IMR-90 (cell line): ENCODE measurements at places on chromosomes 7 and 10. TPM values are rescaled to one million over a fixed set of nuclear protein-coding genes. Genes with fewer than 3 reads are reported as not detected.
A peak's percentile ranks its signal among the peaks of the same experiment; 100 is the strongest.

GRCh38 chr7:73833251-73833919, 2.6 kb downstream of the CLDN4 start:
- DNase-seq, result no peak

GRCh38 chr10:111338035-111338434, 261.2 kb downstream of the ADRA2A start:
- no peak for DNase-seq

- DNase-seq, result peak; percentile 59
Observed at GRCh38 chr10:84329196-84329611, 815 bp downstream of the CCSER2 start.

DNA sequence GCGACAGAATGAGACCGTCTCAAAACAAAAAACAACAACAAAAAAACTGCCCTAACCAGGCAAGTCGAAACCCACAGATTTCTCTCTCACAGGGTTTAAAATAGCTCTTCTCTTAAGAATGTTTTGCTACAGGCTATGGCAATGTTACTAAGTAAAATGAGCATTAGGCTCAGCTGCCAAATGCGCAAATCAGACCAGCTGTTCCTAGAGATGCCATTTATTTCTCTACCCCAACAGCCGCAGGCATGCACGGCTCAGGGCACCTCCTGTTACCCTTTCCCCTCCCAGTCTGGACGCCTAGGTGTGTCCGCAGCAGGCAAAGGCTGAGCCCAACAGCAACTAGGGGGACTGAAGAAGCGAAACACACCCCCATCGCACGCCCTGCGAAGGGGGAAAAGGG, 168.3 kb upstream of the MBL2 start:
- DNase-seq, result no peak

The SPDYE18 gene
- not detected in 2 replicates for polyA plus RNA-seq

GRCh38 chr10:59895629-59896116, 10.7 kb downstream of the CCDC6 start:
- DNase-seq, result peak; percentile 39

The CFAP46 gene
- polyA plus RNA-seq, result 1.6 and 1.8 TPM in 2 replicates

DNA sequence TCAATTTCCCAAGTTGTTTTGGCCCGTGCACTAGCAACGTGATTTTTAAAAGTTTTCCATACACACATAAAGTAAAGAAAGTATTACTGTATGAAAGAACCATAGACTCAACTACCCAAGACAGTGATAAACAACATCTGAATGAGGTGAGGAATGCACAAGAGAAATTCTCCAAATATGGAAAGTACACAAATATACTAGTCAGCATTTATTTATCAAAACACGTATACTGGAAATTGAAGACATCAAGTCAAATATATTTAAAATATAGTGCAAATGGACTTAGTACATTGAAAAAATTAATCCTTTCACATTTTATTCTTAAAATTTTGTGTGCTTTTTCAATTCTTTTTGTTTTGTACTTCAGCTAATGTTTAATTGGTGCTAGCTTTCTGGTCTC, 143.6 kb downstream of the ARL4A start:
- DNase-seq, result no peak

GRCh38 chr7:27165089-27165995, at the start of gene HOXA9:
HOXA9 (minus strand) TSS chr7:27165537; CDS start chr7:27165457, 80 bp downstream.
- DNase-seq, result peak; percentile 61

GRCh38 chr7:139683137-139683921, 94.5 kb downstream of the HIPK2 start:
- DNase-seq, result peak; percentile 61

- peak; percentile 57 for DNase-seq
Observed at GRCh38 chr7:90455163-90456030, 14.0 kb upstream of the PTTG1IP2 start.

- no peak for DNase-seq
Observed at GRCh38 chr7:2624293-2624886, 7.4 kb upstream of the TTYH3 start.

The METTL2B gene
- 14.1 and 18.0 TPM in 2 replicates for polyA plus RNA-seq

The ANKRD30A gene
- polyA plus RNA-seq, result not detected in 2 replicates

The SYT15B gene
- polyA plus RNA-seq, result 0.96 TPM in 2 replicates

DNA sequence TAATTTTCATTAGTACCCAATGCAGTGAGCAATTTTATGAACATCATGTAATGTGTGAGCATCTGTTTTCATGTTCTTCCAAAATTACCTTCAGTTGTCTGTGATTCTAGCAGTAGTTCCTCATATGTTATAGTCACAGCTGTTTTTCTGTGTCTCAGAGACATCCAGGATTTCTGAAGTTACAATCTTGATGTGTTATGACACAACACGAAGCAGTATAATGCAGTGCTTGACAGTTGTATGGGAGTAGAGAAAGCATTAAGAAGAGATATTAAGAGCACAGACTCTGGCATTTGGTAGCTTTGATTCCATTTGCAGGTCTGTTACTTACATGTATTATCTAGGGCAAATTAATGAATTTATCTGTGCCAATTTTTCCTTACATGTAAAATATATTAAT, 414.7 kb upstream of the PCDH15 start:
- no peak for DNase-seq

The CYP2W1 gene
- polyA plus RNA-seq, result not detected in 2 replicates

DNA sequence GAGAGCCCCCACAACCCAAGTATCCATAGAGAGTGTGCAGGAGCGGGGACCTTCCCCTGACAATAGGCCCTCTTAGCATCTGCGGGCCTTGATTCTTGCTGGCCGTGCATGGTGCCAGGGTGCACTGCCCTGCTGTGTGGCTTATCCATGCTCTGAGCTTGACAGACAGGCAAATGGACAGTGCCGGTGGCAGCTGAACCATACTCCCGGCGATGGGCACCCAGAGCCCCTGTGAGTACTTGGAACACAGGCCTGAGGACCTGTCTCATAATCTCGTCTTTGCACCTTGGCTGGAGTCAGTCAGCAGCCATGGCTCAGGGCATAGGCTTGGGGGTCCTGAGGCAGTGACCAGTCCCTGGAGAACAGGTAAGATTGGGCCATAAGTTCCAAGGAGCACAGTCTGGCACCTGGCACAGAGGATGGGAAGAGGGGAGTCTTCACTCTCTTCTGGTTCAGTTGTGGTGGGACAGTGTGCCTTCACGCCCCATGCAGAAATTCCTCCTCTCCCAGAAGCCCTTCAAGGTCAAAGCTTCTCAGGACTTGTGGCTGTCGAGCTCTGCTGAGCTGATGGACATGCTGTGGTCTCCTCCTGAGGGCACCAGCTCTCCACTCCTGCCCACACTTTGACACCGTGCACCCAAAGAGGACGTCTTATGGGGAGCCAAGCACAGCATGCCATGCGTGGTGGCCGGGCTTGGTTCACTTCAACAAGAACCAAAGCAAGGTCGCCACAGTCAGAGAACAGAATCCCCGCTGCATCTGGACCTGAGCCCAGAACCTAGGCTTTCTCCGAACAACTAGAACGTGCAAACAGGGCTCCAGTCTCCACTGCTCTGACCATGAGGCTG, 59.4 kb upstream of the CAMK2B start:
- no peak for DNase-seq

DNA sequence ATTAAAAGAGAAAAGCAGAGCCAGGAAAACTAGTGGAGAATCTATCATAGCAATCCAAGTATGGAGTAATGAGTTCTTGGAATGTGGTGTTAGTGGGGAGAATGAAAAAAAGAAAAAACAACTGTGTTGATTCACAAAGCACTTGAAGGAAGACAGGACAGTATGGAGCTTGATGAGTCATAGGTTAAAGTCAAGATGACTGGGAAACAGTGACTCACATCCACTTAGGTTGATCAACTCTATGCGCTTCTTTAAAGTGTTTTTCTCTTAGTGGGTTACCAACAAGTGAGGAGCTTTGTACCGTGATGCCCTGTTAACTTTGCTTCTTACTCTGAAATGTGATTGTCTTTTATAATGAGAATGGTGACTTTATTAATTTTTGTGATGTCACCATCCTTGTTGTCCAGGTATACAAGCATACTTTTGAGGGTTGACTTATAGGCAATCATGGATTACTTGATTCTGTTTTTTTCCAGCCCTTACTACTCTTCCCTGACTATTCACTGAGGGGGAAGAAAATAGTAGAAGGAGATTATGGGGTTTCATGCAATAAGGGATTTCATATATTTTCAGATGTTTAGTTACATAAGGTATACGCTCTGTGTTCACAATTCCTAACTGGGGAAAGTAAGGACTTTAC, 32.1 kb upstream of the MDFIC start:
- peak; percentile 99 for DNase-seq

- peak; percentile 69 for DNase-seq
Observed at GRCh38 chr7:36526863-36527548, 137.3 kb downstream of the ANLN start.

DNA sequence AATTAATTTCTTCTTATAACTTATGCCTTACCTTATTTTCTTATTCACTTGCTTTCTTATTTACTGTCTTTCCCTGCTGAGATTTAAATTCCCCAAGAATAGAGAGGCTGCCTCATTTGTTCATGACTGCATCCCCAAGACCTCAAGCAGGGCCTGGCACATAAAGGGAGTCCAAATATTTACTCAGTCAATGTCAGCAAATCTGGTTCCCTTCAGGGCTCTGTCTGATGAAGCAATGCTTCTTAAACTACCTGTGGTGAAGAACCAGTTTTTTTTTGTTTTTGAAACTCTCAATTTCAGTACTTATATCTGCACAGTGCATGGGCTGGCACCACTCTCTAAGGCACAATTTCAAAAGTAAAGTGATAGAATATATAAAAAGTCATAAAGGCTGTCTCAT, 4.7 kb downstream of the ZNF239 start:
- no peak for DNase-seq

The EBLN1 gene
- not detected in 2 replicates for polyA plus RNA-seq

DNA sequence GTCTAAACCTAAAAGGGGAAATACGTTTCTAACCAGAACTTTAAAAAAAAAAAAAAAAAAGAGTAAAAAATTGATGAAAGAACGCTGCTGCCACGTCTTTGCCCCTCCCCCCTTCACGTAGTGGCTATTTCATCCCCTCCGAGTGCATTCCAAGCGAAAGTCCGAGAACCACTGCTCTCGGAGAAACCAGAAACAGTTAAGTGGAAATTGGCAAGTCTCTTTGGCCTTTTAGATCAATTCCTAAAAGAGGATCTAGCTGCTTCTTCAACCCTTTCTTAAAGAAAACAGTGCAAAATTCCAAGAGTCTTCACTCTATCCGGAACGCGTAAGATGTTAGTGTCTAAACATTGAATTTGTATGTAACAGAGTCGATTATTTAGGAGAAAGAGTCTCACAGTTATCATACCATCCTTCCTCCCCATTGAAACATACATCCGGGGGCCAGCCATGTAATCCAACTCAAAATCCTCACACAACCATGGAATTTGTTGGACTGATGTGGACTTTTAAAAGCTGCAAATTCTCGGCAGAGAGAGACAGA, 1.1 kb downstream of the P4HA1 start:
- peak; percentile 82 for DNase-seq

The SH2D4B gene
- polyA plus RNA-seq, result not detected in 2 replicates

DNA sequence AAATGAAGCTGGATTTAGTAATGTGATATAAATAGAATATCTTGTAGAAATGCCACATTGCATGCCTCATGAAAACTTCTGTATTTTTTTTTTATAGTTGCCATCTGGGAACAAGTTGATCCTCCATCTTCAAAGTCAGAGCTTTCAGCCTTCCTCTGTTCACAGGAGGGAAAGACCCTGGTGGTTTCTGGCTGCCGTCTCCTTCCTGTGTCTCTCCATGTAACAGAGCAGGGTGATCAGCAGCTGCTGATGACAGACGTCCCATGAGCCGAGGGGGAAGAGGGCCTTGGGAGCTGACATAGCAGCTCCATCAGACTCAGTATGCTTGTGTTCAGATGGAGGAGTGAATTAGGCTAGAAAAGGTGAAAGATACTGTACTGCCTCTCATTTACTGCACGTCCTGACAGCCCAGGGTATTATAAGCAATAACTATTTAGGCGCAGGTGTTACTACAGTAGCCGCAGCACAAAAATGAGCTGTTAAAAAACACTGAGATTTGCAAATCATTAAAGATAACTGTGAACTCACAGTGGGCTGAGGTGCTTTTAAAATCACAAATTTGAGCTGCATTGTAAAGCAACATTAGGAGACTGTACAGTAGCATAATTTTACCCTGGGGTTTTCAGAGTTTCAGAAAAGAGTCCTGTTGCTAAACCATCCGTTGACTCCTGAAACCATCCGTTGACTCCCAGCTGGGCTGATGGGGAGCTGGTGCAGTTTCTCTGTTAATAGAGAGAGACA, 103.3 kb downstream of the CFAP58 start:
- no peak for DNase-seq

DNA sequence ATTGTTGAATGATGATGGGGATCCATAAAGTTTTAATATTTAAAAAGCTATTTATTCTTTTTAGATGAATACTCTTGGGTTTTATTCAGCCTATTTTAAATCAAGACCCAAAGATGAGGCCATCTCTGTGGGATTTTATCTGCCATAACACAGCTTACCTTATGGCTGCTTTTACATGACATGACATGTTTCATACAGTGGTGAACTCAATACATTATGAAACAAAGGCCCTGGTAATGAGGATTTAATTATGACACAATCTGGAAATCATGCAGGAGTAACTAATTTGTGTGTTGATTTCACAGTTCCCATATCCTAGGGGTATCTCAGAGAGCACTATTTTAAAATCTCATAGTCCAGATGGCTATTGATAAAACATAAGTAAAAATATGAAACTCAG, 661.8 kb upstream of the FZD8 start:
- no peak for DNase-seq

- DNase-seq, result no peak
Observed at GRCh38 chr7:41205600-41205999, 497.3 kb downstream of the INHBA start.

The ARMS2 gene
- polyA plus RNA-seq, result not detected in 2 replicates
